Stimulated activated effector memory CD8-positive, alpha-beta T cell treated with anti-CD3 and anti-CD28 coated beads, Interleukin-12 subunit alpha, Interleukin-12 subunit beta, amount 100 ng/mL, for 72 hours (primary cell): ENCODE measurements at places on chromosomes 5 and 9.

- no peak for DNase-seq
These were observed 31.8 kb upstream of the IL17B start for GRCh38 chr5:149410721-149411432.

- DNase-seq, result no peak
These were observed 24.7 kb upstream of the TNFSF8 start for GRCh38 chr9:114954956-114955582.

DNA sequence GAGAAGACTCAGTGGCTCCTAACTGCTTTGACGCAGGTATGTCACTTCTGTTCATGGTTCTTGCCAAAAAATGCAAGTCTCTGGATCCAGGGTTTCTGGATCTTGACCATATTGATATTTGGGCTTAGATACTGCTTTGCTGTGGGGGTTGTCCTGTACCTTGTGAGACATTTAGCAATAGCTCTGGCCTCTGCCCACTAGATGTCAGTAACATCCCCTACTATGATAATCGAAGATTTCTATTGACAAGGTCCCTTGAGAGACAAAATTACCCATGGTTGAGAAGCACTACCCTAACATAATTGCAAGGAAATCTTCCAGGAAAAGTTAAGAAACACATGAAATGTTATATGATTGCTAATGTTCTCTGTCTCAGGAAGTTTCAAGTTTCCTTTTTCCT lies 285.4 kb downstream of the TMEM232 start:
- DNase-seq, result no peak

DNA sequence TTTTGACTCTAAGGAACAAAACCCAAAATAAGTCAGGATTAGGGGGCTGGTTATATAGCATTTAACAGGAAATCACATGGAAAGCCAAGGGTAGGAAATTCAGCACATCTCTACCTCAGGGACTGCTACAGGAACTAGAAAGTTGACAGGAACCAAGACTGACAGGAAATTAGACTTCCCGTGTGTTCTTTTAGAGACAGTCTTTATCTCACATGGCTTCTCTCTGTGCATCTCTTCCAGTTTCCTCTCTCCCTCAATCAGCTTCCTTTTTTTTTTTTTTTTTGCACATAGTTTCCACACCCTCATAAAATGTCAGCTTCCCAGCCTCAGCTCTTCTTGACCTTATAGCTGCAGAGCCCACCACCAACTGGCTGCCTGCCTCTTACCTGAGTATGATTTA lies 4.8 kb downstream of the RECK start:
- DNase-seq, result no peak

GRCh38 chr5:43873791-43874190 lies 270.8 kb downstream of the NNT start:
- DNase-seq, result no peak

GRCh38 chr9:4009006-4009511 lies 290.8 kb downstream of the GLIS3 start:
- DNase-seq, result no peak

- DNase-seq, result no peak
These were observed 140.2 kb downstream of the SH3GL2 start for GRCh38 chr9:17719053-17719452.

GRCh38 chr5:53874409-53874808 lies 314.0 kb downstream of the NDUFS4 start:
- DNase-seq, result no peak

DNA sequence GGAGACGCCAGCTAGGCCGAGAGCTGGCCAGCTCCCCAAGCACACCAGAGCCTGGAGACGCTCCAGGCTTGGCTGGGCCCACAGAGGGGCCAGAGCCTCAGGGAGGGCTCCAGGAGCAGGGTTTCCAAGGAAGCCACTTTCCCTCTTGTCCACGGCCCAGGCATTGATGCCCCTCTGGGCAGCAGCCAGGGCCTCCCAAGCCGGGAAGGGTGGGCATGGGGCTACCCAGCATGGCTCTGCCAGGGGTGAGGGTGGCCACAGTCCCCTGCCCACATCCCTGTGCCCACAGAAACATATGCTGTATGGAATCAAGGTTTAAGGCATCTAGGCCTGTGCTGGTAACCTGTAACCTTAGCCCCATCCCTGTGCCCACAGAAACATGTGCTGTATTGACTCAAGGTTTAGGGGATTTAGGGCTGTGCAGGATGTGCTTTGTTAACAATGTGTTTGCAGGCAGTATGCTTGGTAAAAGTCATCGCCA lies 1.5 kb upstream of the DPP7 start:
- no peak for DNase-seq

DNA sequence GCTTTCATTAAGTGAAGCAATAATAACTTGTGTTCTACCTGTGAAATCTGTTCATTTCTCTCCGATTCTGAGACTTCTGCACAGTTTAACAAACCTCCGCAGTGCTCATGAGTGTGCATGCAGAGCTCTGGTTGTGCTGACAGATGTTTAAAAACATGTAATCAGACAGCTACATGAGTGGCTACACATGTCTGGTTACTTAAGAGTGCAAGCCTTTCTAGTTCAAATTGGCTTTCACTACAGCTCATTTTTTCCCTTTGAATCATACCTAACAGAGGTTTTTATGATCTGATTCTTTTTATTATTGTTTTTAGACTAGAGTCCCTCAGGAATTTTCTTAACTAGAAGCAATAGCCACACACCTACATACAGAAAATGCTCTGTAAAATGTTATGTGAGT lies 310.2 kb downstream of the ARRDC3 start:
- DNase-seq, result no peak

DNA sequence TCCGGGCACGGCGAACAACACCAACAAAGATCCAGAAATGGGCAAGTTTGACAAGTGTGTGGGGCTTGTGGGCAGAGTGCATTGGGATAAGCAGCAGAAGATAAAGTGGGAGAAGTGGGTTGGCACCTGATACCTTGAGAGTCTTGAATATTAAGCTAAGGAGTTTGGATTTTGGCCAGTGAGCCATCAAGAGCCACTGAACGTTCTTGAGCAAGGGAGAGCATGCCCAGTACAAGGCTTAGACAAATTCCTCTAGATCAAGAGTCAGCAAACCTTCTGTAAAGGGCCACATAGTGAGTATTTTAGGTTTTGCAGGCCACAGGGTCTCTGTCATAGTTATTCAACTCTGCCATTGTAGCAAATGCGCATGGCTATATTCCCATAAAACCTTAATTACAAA lies 26.6 kb upstream of the TRMT10B start:
- DNase-seq, result no peak

GRCh38 chr5:134432677-134433359 lies 21.1 kb upstream of the CDKN2AIPNL start:
- no peak for DNase-seq

DNA sequence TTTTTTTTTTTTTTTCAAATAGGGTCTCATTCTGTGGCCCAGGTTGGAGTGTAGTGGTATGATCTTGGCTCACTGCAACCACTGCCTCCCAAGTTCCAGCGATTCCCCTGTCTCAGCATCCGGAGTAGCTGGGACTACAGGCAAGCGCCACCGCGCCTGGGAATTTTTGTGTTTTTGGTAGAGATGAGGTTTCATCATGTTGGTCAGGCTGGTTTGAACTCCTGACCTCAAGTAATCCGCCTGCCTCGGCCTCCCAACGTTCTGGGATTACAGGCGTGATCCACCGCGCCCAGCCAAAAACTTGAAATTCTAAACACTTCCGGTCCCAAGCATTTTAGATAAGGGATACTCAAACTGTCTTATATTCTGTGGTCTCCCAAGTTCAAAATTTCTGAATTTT lies 718.9 kb upstream of the MEF2C start:
- no peak for DNase-seq

DNA sequence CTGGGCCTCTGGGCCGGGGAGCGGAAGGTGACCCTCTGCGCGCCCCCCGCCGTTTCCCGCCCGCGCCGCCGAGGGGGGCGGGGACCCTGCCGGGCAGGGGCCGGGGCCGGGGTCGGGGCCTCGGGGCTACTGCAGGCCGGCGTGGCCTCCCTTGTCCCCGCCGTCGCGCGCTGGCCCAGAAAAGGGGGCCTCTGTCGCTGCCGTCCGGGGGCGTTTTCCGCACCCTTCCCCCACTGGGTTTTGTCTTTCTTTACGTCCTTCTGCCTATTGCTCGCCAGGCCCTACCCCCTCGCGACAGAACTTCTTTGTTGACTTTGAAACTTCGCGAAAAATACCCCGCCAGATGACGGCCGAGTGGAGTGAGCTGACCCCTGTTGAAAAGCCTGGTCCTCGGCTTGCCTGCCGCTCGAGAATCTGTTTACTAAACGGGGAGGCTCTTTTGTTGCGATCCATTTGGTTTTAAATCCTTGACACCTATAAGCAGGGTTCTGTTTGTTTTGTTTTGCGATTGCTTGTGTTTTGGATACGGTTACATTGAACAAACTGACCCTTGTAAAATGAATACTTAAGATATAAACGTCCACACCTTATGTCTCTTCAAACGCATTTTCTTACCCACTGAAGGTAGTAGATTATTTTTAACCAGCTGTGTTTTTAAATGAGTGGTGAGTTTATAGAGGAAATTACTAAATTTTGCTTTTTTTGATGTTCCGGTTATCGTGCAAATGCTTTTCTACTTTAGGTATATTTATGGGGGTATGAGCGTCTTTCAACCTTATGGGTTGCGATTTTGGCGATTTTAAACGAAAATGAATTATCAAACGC lies 765 bp downstream of the MARCHF6 start:
- peak; percentile 36 for DNase-seq

DNA sequence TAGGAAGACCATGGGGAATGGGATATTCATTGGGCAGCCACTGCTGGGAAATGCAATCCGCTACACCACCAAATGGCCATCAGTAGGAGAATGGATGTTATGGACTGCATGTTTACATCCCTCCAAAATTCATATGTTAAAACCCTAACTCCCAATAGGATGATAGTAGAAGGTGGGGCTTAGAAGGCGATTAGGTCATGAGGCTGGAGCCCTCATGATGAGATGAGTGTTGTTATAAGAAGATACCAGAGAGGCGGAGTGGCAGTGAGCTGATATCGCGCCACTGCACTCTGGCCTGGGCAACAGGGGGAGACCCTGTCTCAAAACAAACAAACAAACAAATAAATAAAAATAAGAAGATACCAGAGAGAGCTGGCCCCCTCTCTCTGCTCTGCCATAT lies 16.1 kb upstream of the GTF3C5 start:
- DNase-seq, result no peak

- DNase-seq, result no peak
These were observed 55.7 kb upstream of the COL15A1 start for GRCh38 chr9:98887918-98888510.

- DNase-seq, result no peak
These were observed 679 bp upstream of the KDM4C start for GRCh38 chr9:6757132-6757455.

GRCh38 chr5:145847499-145848497 lies 12.7 kb upstream of the PRELID2 start:
- no peak for DNase-seq

DNA sequence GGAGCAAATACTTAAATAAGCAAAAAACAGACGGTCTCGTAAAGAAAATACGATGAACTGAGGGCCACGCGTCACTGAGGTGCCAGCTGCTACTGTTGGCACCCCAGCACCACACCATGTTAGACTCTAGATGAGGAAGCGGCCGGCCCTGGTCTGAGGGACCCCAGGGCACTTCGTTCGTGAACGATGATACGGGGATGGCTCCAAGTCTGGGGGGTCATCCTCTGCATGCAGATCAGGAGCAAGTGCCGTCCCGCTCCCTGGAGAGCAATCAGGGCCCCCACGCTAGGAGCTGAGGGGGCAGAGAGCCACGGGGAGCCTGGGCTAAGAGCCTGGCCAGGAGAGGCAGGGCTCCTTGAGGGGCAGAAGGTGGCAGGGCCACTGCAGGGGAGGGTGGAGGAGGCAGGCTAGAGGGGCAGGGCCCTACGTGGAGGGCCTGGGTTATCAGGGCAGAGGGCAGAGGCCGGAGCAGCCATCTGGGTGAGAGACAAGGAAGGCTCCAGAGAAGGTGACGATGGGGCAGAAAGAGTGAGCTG lies 24.1 kb downstream of the SARDH start:
- no peak for DNase-seq

- no peak for DNase-seq
These were observed 151.1 kb upstream of the ANKRD55 start for GRCh38 chr5:56384186-56384585.

DNA sequence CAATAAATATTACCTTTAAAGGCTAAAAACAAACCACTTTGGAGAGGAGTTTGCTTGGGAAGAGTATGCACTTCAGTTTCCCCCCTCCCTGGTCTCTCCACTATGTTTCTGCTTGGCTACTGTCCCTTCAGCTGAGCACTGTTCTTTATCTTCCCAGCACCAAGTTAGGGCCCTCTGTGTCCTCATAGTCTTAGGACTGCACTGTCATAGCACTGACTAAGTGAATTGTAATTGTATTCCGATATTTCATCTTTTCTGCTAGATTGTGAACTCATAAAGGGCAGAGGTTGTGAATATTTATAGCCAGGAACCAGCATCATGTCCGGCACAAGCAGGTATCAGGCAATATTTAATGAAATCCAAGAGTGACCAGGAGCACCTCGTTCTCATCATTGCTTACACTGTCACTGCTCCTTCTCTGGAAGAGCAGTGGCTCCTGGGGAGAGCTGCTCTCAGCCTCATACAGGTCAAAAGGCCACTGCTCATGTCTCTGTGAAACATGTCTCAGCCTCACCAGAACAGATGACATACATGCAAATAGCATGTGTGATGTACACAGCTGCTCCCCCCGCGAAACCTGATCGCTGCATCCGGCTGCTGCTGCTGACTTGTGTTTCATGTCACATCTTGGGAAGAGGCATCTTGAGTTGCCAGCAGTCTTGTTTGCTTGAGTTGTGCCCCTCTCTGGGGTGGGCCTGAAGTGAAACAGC lies 279.7 kb upstream of the MSX2 start:
- DNase-seq, result no peak

GRCh38 chr5:65012301-65012892 lies 243.7 kb downstream of the CWC27 start:
- no peak for DNase-seq

DNA sequence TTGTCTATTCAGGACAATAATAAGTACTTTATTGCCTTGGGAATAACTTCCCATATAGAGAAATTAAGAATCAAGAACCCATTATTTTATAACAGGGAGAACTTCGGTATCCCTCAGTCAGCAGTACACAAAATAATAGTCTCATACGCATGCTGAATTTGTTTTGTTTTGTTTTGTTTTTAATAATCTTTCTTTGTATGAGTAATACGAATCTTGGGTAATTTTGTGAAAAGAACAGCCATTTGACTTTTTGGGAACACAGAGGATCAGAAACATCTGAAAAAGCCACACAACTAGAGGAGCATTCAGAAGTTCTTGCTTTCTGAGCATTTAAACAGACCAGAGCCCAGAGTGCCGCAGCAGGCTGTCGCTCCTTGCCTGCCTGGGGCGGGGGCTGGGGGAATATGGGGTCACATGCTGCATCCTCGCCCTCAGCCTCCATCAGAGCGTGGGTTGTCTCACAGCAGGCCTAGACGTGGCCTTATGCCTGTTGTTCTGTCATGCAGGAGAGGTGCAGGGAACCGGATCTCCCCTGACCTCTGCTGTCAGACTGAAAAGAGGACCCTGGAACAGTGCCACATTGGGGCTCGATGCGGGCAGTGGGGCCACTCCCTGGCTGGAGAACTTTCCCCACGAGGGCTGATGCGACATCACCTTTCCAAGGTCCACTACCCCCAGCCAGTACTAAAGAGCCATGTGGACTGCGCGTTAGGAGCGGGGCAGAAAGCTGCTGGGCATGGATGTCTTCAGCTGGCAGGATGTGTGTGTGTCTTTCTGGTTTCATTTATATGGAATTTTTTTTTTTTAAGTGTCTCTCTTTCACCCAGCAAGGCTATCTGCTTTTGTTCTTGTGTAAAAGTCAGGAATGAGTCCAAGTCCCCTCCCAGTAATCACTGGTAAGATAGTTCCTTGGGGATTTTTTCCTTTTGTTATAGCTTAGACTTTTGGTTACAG lies 133.4 kb upstream of the OTULINL start:
- no peak for DNase-seq

- DNase-seq, result no peak
These were observed 49.0 kb downstream of the STARD4 start for GRCh38 chr5:111463311-111463710.
